ENCODE measurements at places on chromosomes 12 and 14.

DNA sequence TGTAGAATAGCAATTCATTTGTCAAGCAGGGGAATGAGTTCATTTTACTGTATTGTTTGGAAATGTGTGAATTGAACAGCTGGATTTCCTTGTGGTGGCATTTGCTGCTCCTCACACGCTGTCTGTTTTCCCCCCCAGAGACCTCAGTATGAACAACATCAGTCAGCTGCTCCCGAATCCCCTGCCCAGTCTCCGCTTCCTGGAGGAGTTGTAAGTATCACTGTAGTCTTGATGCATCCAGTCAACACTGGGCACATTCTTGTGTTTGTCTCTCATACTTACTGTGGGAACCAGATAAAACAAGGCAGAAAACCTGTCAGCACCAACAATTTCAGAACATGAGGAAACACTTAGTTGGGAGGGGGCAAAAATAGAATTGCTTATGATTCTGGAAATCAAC lies 64.9 kb downstream of the LGR5 start:
- DNase-seq = no peak

DNA sequence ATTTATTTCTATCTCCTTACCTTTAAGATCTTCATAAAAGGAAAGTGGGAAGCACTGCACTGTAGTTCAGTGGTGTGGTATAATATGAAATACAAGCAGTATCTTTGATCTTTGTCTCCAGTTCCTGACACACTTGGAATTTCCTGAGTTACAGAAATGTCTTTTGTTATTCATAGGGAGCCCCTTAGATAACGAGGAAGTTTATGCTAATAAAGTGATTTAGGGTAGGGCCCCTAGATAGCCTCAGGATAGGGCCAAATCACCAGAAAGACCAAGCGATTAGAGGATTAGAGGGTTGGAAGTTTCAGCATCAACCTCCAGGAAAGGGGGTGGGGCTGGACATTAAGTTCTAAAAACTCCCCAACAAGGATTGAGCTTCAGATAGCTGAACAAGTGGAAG lies 29.9 kb upstream of the DDHD1 start:
- DNase-seq = no peak

DNA sequence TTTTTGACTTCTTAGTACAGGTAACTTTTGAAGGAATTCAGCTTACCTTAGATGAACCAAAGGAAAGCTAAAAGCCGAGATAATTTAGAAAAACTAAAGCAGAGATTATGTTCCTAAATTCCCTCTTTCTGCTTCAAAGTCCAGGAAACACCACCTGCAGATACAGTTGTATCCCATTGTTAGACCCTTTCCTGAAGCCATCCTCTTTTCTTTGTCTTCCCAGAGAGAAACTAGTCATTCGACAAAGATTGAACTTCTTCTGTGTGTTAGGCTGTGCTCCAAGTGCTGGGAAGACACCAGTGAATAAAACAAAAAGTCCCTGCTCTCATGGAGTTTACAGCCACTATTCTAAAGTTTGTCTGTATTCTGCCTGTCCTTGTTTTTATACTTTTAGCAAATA lies 29.3 kb downstream of the PPM1A start:
- no peak for DNase-seq

GRCh38 chr12:24488091-24488596 lies 460.8 kb downstream of the BCAT1 start:
- no peak for DNase-seq

DNA sequence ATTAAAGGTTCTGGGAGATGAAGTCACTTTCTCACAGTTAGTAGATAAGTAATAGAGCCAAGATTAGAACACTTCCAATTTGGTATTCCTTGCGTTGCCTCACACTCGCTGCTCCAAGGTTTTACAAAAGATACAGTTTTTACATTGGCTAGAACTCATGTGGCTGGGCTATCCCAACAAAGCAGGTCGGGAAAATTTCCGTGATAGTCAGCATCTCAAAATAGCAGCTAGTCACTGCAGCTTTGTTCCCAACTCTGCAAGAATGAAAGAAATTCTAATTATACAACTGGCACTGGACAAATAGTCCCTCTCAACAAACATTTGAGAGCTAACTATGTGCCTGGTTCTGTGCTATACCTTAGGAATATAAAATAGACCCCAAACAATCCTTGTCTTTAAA lies 24.6 kb upstream of the PPP1R12A start:
- no peak for DNase-seq

DNA sequence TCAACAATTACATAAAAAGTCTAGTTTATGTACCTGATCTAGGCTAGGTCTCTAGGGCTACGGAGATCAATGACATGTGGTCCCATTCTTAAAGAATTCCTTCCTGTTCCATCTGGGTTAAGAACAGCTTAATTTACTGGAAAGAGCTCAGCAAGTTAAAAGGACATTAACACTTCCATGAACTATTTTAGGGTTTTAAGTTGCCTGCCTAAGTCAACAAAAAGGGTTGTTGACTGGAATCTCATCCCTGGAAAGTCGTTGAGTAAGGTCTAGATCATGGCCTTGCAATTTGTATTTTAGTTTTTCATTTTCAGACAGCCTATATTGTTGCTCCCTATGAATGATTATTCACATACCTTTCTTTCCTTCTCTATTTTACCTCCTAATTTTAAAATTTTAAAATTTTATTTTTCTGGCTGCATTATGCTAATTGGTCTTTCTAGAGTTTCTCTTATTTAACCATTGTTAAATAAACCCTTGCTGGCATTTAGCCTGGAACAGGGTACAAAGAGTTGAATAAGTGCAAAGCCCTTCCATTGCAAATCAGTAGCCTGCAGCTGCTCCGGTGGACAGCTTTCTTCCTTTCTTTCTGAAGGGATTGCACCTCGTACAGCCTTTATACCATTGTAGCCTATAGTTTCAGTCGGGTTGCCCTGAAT lies 66.3 kb downstream of the VRK1 start:
- no peak for DNase-seq

- DNase-seq = no peak
Measured at GRCh38 chr14:55838529-55839052, 258.6 kb downstream of the KTN1 start.

DNA sequence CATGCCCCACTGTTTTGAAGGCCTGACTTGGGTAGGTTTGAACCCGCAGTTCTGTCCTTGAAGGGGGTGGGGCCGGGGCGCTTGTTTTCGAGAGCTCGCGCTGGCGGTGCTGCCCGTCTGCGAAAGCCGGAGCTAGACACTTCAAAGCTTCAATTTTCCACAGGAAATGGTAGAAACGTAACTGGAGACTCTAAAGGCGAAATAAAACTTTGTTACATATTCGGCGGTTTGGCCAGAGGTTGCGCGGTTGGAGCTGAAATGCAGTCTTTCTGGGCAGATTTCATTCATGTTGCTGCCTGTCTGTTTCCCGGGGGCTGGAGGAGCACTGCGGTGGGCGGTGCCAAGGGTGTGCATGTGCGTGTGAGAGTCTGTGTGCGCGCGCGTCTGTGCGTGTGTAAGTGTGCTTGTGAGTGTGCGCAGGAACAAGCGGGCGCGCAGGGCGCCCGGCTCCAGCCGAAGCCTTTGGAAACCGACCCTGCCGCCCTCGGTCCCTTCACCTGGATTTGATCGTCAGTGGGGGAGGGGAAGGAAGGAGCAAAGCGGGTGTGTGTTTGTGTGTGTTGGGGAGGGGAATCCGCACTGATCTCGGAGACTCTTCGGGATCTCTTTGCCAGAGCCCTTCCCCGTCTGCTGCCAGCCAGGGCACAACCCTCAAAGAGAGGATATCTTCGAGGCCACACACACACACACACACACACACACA lies 227.7 kb upstream of the CRY1 start:
- peak; percentile 30 for DNase-seq

- DNase-seq = no peak
Measured at GRCh38 chr14:45082420-45082819, 1.5 kb upstream of the PRPF39 start.

GRCh38 chr12:121441555-121441954 lies 41.6 kb downstream of the RNF34 start:
- no peak for DNase-seq

DNA sequence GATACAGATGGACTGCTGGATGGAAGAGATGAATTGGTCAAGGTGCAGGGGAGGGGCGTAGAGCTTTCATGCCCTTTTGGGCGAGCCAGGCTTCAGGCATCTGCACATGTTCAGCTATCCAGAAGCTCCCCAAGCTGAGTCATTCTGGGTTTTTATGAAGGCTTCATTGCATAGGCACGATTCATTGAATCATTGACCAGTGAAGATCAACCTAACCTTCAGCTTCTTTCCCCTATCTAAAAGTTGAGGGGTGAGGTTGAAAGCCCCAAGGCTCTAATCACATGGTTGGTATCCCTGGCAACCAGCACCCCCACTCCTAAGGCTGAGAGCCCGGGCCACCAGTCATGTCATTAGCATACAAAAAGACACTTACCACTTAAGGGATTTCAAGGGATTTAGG lies 36.3 kb downstream of the RPS29 start:
- no peak for DNase-seq

GRCh38 chr12:26697217-26697616 lies 135.8 kb downstream of the ITPR2 start:
- DNase-seq = no peak

GRCh38 chr14:57485635-57486034 lies 8.0 kb downstream of the CCDC198 start:
- no peak for DNase-seq

DNA sequence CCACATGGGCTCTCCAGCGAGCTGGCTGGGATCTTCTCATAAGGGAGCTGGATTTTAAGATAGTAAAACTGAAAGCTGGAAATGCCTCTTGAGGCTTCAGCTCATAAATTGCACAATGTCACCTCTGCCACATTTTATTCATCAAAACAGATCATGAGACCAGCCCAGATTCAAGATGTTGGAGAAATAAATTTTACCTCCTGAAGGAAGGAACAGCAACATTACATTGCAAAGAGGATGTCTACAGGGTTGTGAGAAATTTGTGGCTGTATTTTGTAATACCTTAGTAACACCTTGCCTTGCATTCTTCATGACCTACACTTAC lies 43.1 kb upstream of the KRR1 start:
- DNase-seq = no peak

- no peak for DNase-seq
Measured at GRCh38 chr12:125773033-125773640, 707.9 kb downstream of the AACS start.

All from bone marrow (tissue), 2 donors.